ENCODE measurements at places on chromosomes 3 and 15.

- DNase-seq = no peak
These were observed 233.5 kb upstream of the ATP10A start for GRCh38 chr15:26096581-26096980.

- peak; percentile 48 for DNase-seq
These were observed at the start of gene ITGA11 for GRCh38 chr15:68431792-68432401. Gene ITGA11, minus strand, starts transcription at chr15:68432163. Its CDS starts 97 bp downstream, at chr15:68432066.

DNA sequence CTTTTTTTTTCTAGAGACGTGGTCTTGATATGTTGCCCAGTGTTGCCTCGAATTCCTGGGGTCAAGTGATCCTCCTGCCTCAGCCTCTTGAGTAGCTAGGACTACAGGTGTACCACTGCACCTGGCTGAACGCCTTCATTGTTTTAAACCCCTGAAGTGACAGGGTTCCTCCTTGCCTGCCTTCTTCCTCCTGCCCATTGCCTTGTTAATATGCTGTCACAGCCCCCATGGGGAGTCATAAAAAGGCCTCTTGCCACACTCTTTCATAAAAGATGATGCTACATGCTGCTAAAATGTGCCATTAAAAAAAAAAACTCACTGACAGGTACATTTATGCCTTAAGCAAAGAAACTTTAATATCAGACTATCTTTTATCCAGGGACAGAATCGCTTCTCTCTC lies 116.8 kb upstream of the SKOR1 start:
- no peak for DNase-seq

GRCh38 chr3:89280822-89281365 lies 173.5 kb downstream of the EPHA3 start:
- no peak for DNase-seq

DNA sequence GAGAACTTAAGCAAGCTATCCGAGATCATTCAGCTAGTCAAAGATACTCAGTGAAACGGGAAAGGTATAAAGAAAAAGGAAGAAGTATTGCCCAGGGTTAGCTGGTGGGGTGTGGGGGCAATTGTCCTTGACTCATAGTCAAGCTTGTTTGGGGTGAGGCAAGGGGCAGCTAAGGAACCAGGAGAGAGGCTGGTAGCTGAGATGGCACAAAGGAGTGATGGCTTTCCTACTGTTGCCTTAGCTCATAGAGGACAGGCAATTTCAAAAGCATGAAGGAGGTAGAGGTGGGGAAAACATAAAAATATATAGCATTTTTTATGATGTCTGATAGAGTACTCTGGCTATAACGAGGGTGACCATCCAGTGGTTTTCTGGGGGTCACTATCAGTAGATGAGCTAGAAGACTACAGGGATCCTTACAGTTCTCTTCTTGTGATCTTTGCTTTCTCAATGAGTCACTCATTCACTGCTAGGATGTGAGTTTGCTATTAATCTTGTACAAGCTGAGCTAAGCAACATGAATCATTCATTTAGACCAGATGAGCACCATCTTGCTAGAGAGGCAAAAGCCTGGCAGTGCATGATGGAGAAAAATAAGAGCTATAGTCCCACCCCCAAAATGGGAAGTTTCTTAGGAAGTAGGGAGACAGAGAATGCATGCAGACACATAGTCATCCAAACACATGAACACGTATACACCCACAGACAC lies 207.1 kb upstream of the PFN2 start:
- DNase-seq = no peak

DNA sequence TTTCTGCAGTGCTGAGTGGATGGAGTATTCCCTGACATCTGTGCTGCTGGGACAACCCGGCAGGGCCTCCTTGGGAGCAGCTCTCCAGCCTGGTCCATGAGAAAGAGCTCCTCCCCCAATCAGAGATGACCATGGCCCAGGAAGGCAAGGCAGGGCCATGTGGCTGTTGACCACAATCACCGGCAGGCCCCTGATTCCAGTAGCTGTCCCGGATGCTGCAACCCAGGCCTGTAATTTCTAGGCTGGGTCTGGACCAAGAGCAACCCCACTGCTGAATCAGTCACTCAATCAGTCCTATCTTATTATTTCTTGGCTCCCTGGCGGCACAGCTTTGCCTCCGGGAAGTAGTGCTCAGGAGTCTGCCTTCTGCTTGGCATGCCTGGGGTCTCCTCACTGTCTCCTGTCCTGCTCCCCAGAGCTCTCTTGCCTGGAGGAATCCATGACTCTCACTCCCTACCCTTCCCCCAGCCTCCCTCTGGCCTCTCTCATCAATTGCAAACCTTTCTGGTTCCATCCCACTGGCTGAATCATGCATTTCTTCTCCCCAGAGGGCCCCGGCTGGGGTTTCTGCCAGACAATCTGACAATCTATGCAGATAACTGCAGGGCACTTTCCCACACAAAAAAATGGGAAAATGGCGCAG lies 32.6 kb upstream of the ITGA11 start:
- DNase-seq = no peak

DNA sequence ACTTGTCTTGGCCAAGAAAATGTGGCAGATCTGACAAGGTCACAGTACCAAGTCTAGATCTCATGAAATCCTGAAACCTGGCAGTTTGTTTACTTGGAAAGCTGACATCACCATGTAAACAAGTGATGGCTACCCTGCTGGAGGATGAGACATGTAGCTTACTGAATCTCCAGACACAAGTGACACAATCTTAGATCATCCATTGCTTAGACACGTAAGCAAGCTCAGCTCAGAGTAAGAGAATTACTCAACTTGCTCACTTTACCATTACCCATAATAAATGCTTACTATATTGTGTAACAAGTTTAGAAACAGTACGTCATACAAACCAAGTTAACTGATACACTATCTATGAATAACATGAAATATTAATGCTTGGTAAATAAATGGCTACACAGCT lies 263.8 kb downstream of the TBC1D5 start:
- no peak for DNase-seq

GRCh38 chr3:175070946-175071345 lies 211.8 kb downstream of the NAALADL2 start:
- no peak for DNase-seq

GRCh38 chr3:186784820-186785494 lies 1.6 kb downstream of the EIF4A2 start:
- DNase-seq = no peak

- no peak for DNase-seq
These were observed 61.4 kb downstream of the LRRK1 start for GRCh38 chr15:100980410-100981046.

DNA sequence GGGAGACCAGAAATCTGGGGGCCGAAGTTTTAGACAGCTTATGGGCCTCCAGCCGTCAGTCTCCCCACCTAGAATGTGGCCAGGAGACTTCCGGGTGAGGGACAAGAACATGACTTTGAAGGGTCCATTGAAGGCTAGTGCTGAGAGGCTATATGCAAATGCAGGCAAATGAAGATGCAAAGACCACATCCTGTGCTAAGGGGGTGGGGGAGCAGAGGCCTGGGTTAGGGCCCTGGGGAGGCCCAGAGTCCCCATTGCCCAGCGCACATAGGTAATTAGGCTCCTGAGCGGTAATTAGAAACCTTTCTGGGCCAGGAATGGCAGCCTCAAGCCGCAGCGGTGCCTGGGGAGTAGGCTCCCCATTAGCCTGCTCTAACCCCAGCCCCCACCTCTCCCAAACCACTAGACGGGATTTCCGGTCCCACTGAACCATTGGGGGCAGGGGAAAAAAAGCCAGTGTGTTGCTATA lies 6.8 kb downstream of the CSK start:
- DNase-seq = no peak

GRCh38 chr3:111156517-111156916 lies 84.9 kb downstream of the NECTIN3 start:
- DNase-seq = no peak

- no peak for DNase-seq
These were observed 101.8 kb upstream of the TBC1D5 start for GRCh38 chr3:17844236-17844635.

DNA sequence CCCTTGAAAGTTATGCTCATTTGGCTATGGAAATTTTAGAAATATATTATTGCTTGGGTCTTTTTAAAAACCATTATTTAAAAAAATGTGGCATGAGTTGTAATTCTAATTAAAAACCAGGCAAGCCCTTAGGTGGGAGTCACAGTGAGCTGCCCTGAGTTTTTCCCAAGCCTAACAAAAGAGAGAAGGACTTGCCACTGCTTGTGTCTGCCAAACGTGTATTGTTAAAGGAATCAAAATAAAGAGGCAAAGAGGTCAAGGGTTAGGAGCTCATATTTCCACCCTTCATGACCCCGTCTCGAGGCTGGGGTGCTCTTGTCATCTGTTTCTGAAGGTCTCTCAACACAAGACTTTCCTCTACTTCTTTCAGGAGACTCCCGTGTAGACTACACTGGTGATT lies 321.1 kb downstream of the ZIC1 start:
- no peak for DNase-seq

- no peak for DNase-seq
These were observed 63.7 kb downstream of the KLF15 start for GRCh38 chr3:126293370-126294082.

- peak; percentile 50 for DNase-seq
These were observed 1.1 kb downstream of the BAHD1 start for GRCh38 chr15:40441565-40442531.

GRCh38 chr15:45773149-45773548 lies 138.3 kb downstream of the SQOR start:
- DNase-seq = no peak

GRCh38 chr3:160808838-160809237 lies 52.8 kb downstream of the PPM1L start:
- DNase-seq = no peak

- DNase-seq = no peak
These were observed 17.9 kb downstream of the CAPN7 start for GRCh38 chr3:15223685-15224572.

DNA sequence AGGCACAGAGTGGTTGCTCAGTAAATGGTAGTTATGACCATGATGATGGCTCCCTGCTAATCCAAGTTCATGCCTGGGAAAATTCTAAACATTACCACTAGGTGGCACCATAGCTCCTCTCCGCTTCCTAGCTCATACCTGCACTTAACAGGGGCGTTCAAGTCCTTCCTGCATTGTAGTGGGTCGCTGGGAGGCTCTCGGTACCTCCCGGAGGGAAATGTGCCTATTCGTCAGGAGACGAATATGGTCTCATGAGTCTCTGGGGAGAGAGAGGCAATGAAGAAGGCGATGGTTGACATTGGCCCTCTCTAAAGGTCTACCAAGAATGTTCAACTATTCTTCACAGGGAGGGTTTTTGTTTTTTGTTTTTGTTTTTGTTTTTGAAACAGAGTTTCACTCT lies 10.9 kb downstream of the MESP1 start:
- peak; percentile 44 for DNase-seq

GRCh38 chr15:61841466-61841865 lies 218.8 kb downstream of the VPS13C start:
- no peak for DNase-seq

DNA sequence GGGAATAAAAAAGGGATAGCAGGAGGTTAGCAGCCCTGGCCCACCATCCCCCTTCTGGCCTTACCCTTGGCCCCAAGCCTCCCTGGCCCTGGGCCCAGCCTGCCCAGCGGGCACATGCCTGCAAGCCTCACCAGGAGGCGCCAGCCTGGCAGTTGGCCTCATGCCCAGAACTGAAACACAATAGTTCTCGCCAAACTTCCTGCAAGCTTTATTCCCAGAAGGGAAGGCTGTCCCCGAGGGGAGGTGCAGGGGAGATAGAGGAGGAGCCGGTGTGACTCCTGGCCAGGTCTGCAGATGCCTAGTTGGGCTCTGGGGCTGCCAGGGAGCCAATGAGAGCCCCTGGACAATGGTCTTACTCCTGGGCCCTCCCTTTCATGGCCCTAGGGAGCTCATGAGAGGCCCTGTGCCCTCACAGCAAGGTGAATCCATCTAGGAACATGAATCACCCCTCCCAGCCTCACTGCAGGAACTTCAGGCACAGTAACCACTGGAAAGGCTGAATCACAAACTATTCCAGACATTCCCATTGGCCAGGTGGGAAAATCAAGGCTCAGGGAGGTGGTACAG lies 4.0 kb downstream of the CCDC33 start:
- peak; percentile 64 for DNase-seq

GRCh38 chr3:5014391-5014790 lies 35.2 kb downstream of the BHLHE40 start:
- DNase-seq = no peak

- no peak for DNase-seq
These were observed 803.3 kb downstream of the DIPK2A start for GRCh38 chr3:144774897-144775296.

GRCh38 chr3:172464306-172464705 lies 16.1 kb upstream of the GHSR start:
- DNase-seq = no peak

- no peak for DNase-seq
These were observed 1.1 kb downstream of the RAB7A start for GRCh38 chr3:128727059-128727458.

- DNase-seq = no peak
These were observed 65.0 kb upstream of the SLC6A1 start for GRCh38 chr3:10927551-10927950.

GRCh38 chr3:9595877-9596276 lies 42.3 kb upstream of the LHFPL4 start:
- no peak for DNase-seq

- no peak for DNase-seq
These were observed 383.9 kb upstream of the DPH6 start for GRCh38 chr15:35929740-35930444.

- no peak for DNase-seq
These were observed 22.9 kb downstream of the SIAH2 start for GRCh38 chr3:150739877-150740645.

DNA sequence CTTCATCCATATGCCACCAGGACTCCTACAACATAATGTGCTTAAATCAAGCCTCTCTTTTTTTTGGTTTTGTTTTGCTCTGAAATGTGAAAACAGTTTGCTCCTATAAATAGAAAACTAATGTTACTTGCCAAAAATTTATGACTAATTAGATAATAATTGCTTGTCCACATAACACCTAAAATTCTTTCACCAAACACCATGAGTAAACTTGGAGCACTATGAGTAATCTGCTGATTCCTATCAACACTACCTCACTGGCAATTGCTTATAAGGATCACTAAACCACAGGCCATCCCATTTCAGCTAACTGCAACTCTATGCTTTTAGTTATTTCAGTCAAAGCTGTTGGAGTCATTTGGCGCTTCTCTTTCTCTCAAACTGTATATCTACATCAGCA lies 252.7 kb downstream of the EPHA3 start:
- no peak for DNase-seq

DNA sequence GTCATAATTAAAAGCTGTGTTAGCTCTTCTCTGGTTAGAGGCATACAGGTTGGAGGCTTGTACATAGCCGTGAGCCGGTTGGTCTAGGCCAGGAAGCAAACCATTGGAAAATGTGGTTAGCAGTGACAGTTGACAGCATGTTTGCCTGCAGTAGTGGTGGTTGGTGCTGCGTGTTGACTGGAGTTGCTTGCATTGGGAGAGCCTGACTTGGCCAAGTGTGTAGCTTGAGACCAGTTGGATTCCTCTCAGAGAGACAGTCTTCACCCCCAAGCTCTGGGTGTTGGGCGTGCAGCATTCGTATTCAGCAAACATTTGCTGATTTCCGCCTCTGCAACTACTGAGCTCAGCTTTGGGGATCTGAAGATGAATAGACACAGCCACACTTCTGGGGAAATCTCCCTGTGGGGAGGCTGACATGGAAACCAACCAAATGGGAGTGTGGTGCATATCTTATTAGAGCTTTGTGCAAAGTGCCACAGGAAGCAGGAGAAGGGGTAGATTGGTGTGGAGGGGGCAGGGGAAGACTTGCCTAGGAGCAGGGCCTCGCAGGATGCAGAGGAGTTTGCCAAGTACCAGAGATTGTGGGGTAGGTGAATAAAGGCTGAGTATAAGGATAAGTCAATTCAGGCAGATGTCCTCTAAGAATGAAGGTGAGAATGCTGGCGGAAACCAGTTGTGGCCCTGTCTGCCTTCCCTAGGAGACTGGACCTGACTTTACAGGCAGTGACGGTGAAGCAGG lies 83.5 kb downstream of the IGF1R start:
- DNase-seq = no peak

All from 8988T (cell line).